Left ventricle myocardium inferior (tissue), 1 donor: ENCODE measurements at places on chromosomes 3 and 15.
A peak's percentile ranks its signal among the peaks of the same experiment; 100 is the strongest.

GRCh38 chr3:134348524-134348923 lies 25.7 kb downstream of the AMOTL2 start:
- no peak for DNase-seq

- DNase-seq = no peak
These were observed 74.4 kb upstream of the CTDSPL start for GRCh38 chr3:37787153-37787867.

DNA sequence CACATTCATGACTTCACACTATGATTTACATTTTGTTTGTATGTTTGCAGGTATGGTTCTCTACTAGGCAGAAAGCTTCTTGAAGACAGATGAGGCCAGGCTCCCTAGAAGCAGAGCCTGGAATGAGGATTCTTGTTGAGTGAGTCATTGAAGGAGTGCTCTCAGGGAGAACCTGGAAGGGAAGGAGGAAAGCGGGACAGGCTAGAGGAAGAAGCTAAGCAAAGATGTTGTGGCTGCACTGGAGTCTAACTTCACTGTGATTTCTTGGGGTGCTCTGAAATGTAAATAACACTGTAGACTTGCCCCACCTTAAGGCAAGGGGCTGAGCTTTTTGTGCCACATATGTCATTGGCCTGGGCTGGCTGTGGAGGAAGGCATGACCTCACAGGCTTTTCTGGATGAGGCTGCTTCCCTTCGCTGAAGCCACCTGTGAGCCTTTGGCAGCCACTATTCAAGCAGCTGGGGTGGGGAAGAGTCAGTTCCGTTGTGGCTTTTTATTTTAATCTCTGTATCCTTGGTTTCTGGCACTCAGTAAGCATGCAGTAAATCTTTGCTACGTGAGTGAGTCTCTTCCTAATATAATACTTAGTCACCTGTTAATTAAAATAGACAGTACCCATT lies 307.3 kb downstream of the SV2B start:
- DNase-seq = peak; percentile 19

GRCh38 chr3:10219737-10220136 lies 28.5 kb upstream of the TATDN2 start:
- DNase-seq = no peak

GRCh38 chr3:11132861-11133260 lies 21.4 kb upstream of the HRH1 start:
- DNase-seq = no peak

- no peak for DNase-seq
These were observed 106.3 kb downstream of the ETFA start for GRCh38 chr15:76204916-76205460.

DNA sequence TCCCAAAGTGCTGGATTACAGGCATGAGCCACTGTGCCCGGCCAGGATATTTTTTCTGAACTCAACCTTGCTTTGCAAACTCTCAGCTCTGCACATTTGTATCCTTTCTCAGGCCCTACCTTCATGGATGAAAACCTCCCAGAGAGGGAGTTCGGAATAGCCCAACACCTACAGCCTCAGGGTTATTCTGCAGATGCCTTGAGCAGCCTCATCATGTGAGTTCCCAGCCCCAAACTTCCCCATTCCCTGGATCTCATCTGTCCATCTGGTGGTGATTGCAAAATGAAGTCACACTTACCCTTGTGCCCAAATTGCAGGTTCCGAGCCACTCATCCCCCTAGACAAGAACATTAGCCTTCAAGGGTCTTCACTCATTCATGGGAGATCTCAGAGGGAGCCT lies 39.9 kb upstream of the KLHL25 start:
- no peak for DNase-seq

DNA sequence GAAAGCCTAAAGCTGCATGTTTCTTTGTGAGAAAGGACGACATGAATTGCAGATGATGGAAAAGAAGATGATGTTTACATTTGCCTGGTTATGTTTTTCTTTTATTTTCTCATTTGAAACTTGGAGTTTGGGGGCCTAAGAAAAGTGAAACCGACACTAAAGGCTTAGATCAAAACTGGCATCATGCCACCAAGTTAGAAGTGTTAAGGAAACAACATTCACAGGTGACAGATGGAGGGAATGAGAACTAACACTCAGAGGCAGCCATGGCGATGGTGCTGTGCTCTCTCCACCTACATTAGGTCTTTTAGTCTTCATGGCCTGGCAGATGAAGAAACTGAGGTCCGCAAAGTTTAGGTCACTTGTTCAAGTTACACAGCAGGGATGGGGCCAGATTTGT lies 923.6 kb downstream of the TUSC7 start:
- DNase-seq = no peak

DNA sequence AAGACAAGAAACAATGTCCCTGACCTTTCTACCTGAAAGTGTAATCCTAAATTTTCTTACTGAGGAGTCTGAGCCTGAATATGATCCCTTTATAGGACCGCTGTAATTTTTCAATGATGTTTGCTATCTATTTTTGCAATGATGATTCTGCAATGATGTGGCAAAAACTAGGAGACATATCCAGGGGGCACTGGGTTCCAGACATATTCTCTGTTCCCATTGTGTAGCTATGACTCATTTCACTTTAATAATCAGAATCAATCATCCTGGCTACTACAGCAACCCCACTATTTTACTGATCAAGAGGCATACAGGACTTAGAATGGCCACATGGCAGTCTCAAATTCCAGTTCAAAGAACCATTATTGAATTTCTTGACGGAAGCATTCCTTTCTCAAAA lies 85.9 kb downstream of the AQR start:
- DNase-seq = no peak

DNA sequence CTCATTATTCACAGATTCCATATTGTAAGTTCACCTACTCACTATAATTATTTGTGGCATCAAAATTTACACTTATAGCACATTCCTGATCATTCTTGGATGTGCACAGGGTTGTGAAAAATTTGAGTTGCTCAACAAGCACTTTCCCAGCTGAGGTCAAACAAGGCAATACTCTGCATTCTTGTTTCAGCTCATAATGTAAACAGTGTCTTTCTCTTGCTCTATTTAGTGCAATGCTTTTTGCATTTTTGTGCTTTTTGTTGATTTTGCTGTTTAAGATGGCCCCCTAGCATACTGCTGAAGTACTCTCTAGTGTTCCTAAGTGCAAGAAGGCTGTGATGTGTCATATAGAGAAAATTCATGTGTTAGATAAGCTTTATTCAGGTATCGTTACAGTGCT lies 66.7 kb upstream of the TNIK start:
- no peak for DNase-seq
